ENCODE measurements at places on chromosomes 4 and X.

- DNase-seq = no peak
These were observed 183.8 kb upstream of the VCX3A start for GRCh38 chrX:6718766-6719165.

GRCh38 chrX:125604448-125604847 lies 284.8 kb downstream of the TEX13C start:
- no peak for DNase-seq

DNA sequence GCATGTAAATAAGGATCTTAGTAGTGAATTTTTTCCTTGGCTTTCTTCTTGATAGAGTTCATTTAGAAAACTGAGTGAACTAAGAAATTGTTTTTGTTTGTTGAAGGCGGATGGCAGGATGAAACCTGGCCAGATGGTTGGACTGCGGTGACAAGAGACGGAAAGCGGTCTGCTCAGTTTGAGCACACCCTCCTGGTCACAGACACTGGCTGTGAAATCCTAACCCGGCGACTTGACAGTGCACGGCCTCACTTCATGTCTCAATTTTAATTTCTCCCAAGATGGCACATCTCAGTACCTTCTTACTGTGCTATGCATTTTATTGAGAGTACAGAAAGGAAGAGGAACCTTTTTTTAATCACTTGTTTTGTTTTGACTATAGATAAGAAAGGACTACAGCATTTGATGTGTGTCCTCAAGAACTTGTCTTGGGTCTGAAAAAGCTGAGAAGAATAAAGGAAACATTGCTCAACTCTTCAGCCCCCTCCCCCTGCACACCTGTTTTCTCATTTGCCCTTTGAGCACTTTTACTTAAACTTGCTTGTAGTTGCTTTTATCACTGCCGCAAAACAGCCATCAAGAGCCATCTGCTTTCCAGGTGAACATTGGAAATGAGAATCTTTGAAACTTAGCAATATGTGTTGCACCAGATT lies 27.4 kb downstream of the ADH5 start:
- DNase-seq = no peak

DNA sequence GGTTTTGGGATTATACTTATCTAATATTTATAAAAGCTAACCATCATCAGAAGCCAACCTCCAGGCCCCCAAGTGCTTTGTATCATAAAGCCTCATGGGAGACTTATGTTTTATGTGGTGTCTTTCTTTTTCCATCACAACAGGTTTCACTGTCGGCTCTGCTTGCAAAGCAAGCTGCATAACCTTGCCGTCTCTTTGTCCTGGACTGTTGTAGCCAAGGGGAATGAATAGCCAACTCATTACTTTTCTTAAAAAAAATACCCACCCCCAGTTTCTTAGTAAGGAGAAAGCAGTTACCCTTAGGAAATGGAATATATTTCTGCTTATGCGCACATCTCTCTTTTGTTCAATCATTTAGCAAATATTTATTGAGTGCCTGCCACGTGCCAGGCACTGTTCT lies 40.7 kb downstream of the FAM184B start:
- DNase-seq = no peak

GRCh38 chrX:30941898-30942297 lies 52.8 kb upstream of the TAB3 start:
- DNase-seq = no peak

- DNase-seq = no peak
These were observed 1.2 kb upstream of the NEUROG2 start for GRCh38 chr4:112517067-112517634.

- DNase-seq = no peak
These were observed 772 bp downstream of the CYP4V2 start for GRCh38 chr4:186192066-186192612.

DNA sequence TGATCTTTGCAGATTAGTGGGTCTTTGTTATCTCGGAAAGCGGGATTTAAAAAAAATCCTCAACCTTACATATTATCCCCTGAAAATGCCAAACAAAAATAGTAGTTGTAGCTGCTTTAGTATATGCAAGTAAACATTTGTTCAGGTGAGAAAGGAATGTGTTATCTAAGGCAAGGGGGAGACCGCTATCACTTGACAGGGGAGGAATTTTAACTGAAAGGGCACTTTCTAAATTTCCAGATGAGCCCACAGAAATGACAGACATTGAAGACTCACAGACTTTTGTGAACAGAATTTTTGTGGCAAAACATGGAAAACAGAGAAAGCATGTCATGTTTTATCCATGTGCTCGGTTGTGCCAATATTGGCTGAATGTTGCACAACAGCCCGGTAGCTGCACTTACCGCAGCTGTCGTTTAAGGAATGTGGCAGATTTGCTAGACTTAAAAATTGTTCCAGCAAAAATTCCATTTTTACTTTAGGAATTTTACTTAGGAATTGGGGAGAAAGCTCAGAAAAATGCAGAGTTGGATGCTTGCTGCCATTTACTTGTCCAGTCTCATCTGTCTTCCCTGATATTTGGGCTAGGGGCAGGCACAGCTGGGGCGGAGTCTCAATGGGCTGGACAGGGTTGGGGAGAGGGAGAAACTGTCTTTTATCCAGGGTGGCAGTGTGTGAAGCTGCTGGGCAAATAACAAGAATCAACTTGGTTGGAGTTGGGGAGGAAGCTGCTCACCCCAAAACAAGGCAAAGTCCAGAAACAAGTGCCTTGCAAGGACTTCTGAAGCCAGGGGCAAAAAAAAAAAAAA lies 94.6 kb upstream of the RPS6KA3 start:
- no peak for DNase-seq

- no peak for DNase-seq
These were observed 60.4 kb downstream of the CLCN4 start for GRCh38 chrX:10217198-10217597.

DNA sequence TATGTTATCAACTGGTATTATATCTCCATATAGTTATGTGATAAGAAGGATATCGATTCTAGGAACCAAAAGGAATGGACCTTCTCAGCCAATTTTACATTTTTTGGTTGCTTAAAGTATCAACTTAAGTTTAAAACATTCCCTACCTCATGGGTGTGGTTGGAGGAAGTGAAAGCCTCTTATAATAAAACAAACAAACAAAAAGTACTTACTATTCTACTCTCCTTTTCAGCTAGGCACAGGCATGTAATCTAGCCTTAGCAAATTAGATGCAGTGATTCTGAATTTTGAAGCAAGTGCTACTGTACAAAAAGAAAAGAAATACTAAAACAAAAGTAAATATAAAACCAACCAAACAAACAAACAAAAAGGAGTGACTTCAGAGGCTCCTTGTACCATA lies 485.4 kb downstream of the C4orf33 start:
- DNase-seq = no peak

DNA sequence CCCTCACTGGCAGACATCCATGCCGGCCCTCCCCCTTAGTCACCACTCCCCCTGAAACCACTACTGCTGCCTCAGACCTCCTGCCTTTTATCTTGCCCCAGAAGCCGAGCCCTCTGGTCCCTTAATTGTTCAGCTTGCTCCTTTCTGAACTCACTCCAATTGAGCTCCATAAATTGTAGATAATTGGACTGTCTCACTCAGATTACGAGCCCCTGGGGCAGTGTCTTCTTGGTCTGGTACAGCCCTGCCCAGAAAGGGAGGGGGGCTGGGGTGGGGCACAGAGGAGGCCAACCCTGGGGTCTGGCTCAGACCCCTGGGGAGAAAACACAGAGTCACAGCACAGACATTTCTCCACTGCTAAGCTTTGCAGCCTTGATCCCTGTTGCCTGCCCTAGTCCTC lies 39.4 kb downstream of the NALF2 start:
- no peak for DNase-seq

GRCh38 chrX:139967300-139967699 lies 2.0 kb upstream of the CXorf66 start:
- no peak for DNase-seq

DNA sequence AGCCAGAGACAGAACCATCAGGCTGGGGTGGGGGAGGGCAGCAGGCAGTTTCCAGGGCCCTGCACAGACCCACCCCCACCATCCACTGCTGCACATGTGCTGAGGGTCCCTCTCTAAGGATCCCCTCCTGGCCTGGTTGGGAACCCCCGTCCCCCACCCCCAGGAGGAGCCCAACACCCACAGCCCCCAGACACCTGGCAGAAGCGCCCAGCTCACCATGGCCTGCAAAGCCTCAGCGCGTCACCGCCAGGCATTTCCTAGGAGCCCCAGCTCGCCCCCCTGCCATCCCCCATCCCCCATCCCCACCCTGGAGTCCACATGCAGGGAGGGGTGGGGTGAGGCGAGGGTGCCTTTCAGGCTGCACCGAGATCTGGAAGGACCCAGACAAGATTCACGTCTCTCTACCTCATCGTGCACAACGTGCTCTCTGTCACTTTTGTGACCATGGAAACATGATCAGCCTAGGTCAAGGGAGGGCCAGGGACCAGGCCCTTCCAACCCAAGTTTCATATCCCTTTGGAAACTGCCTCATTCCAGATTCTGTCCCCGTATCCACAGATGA lies 9.3 kb downstream of the MXD4 start:
- DNase-seq = no peak

- DNase-seq = no peak
These were observed 107.6 kb upstream of the SMIM10 start for GRCh38 chrX:134883137-134883700.

DNA sequence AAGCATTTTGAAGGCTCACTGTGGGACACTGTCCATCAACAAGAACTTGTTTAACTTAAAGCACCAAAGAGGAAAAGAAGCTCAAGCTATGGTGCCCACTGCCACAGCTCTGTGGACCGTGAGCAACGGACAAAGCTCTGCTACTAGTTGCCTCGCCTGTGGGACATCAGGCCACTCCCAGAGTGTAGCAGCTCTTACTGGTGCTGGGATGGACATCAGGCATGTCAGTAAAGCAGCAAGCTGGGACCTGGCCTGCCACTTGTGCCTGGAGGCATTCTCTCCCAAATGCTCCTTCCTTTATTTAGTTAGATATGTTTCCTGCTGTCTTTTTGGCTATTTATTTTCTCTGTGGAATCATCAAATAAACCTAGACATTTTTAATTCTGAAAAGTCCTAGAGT lies 46.7 kb downstream of the TMEM154 start:
- no peak for DNase-seq

DNA sequence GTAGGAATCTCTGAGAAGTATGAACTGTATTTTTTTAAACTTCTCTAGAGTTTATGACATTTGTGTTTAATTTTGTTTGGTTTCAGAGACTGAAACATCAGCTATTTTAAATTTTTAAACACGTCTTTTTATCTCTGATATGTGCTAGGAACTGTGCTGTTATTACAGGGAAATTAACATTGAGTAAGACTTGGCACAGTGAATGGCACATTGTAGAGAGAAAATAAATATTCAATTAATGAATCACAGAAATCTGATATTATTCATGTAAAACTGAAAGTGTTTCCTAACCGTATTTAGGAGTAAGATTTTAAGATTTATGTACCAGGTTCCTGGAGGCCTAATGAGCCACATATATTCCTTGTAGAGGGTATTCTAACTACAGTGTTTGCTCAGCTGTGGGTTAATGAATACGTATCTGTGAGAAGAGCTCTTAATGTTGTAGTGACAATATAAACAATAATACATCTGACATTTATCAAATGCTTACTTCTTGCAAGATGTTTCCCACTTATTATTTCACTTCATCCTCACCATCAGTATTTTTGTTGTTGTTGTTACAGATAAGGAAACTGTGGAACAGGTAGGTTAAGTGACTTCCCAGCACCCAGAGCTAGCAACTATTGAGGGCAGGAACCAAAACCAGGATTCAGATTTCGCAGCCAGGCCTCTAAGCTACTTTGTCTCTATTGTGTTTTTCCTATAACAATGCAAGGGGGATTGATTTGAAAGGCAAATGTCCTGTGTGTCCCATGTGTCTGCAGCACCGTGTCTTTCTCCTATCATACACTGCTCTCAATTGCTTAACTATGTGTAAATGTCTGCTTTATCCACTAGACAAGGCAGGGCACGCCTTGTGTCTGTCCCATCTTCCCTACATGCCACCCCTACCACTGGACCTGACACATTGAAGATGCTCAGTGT lies 121.1 kb upstream of the FAM9C start:
- no peak for DNase-seq

DNA sequence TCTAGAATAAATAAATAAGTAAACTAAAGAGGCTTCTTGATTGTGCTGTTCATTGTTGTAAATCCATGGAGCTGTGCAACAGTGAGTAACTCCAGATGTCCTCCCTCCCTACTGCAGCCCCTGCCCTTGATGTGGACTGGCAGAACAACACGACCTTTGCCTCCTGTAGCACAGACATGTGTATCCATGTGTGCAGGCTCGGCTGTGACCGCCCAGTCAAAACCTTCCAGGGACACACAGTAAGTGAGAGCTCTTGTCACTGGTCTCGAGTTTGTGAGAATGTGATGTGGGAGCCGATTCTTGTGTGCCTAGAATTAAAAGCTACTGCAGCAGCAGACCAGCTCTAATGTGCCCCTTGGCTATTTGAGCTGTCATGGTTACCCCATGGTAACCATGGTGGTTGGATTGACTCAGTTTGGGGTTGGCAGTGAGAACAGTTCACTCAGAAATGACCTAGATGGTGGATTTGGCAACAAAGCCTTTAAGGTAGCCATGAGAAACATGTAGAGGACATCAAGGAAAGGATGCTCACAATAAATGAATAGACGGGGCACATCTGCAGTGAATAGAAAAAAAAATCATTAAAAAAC lies 60.7 kb downstream of the GPR143 start:
- DNase-seq = no peak

- DNase-seq = no peak
These were observed 35.1 kb upstream of the NR3C2 start for GRCh38 chr4:148477276-148477675.

DNA sequence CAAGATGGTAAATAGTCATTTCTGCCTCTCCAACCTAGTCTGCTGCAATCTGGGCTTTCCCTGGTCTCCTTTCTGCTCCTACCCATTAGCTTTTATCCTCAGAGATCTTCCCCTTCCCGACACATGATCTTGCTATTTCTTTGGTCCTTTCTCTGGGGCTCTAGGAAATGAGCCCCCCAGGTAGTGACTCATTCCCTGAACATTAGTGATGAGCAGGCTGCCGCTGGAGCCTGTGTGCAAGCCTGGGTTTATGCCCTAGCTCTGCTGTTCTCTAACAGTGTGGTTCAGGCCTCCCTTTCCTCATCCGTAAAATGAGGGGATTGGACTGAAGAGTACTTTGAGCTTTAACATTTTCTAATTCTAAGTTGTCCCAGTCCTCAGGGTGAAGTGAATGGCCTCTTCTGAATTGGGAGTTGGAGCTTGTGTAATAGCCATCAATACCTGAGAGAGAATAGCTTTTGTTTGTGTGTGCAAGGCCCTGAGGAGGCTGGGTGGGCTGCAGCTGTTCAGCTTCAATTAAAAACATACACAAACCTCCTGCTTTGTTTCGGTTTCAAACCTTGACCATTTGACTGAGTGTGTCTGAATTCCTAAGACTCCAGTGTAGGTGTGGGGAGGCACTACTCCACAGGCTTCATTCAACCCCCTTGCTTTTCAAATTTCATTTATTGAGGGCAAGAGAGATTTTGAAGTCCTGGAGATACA lies 115.6 kb upstream of the SCML1 start:
- no peak for DNase-seq

- no peak for DNase-seq
These were observed 16.0 kb upstream of the VSIG1 start for GRCh38 chrX:108028854-108029253.

DNA sequence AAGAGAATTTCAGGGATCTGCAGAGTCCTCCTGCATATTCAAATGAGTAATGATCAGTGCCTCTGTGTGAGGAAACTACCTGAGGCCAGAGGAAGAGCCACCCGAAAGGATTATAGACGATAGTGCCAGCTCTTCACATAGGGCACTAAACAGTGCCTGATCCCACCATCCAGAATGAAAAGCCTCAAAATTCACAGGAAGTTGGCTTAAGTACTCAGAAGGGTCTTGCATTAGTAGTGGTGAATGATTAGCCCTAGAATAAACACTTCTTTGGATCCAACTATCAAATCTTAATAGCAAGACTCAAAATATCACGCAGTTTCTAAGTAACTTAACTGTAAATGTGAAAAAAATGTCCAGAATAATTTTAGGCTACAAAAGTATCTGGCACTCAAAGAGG lies 324.4 kb downstream of the ZNF674 start:
- no peak for DNase-seq
